T-cell (primary cell): ENCODE measurements at places on chromosomes 11 and 22. TPM values are rescaled to one million over a fixed set of nuclear protein-coding genes. Genes with fewer than 3 reads are reported as not detected.

The TYMP gene
- 14.9 TPM for total RNA-seq

The WBP2NL gene
- 2.8 TPM for total RNA-seq

The MTNR1B gene
- total RNA-seq, result not detected

The GAL3ST1 gene
- total RNA-seq, result not detected

The CHRDL2 gene
- total RNA-seq, result 0.55 TPM

The PAMR1 gene
- 0.20 TPM for total RNA-seq

The PANX3 gene
- total RNA-seq, result not detected

The SDHD gene
- 71.3 TPM for total RNA-seq

The KRTAP5-7 gene
- total RNA-seq, result not detected

The CARD18 gene
- not detected for total RNA-seq

The TPCN2 gene
- 34.3 TPM for total RNA-seq

The TSSK2 gene
- total RNA-seq, result 0.37 TPM

The SAC3D1 gene
- 14.5 TPM for total RNA-seq

The UCP3 gene
- total RNA-seq, result 6.8 TPM

The BIK gene
- total RNA-seq, result 2.7 TPM

The SLC25A45 gene
- 20.0 TPM for total RNA-seq

The LMO2 gene
- total RNA-seq, result 1.5 TPM

The OR4D5 gene
- total RNA-seq, result not detected

The ADORA2A gene
- 30.1 TPM for total RNA-seq

The INPP5J gene
- 0.30 TPM for total RNA-seq

The PICALM gene
- 119 TPM for total RNA-seq

The ANKK1 gene
- total RNA-seq, result 1.2 TPM

The ABCC8 gene
- total RNA-seq, result not detected

The PRG3 gene
- not detected for total RNA-seq

The C11orf91 gene
- not detected for total RNA-seq

The NXPE1 gene
- total RNA-seq, result not detected

The C22orf23 gene
- not detected for total RNA-seq

The SPDYC gene
- not detected for total RNA-seq

The GGT1 gene
- 19.8 TPM for total RNA-seq

The SELENOM gene
- 46.4 TPM for total RNA-seq

The KCTD14 gene
- total RNA-seq, result not detected

The TRPT1 gene
- 17.7 TPM for total RNA-seq

The LUZP2 gene
- not detected for total RNA-seq

The LMO1 gene
- total RNA-seq, result not detected

The SCARF2 gene
- total RNA-seq, result 1.6 TPM

The GPHA2 gene
- total RNA-seq, result not detected

The NFAM1 gene
- total RNA-seq, result 0.07 TPM

The TIMM10 gene
- 20.7 TPM for total RNA-seq

The SLC35E4 gene
- total RNA-seq, result 4.8 TPM

The FAM83F gene
- total RNA-seq, result 4.9 TPM

The SCUBE2 gene
- total RNA-seq, result 1.3 TPM

The SMIM38 gene
- 1.7 TPM for total RNA-seq

The TMEM191C gene
- total RNA-seq, result 2.6 TPM

The CD3D gene
- 409 TPM for total RNA-seq

The CHEK1 gene
- 3.2 TPM for total RNA-seq

The LDHA gene
- 130 TPM for total RNA-seq
